Dermis blood vessel endothelial cell (primary cell): ENCODE measurements at places on chromosomes 13 and 19. TPM values are rescaled to one million over a fixed set of nuclear protein-coding genes. Genes with fewer than 3 reads are reported as not detected.

Gene ZNF793
- 1.1 and 1.2 TPM in 2 replicates for total RNA-seq

Gene CGB7
- total RNA-seq = not detected in 2 replicates

Gene SLC6A16
- 0.28 and 1.0 TPM in 2 replicates for total RNA-seq

Gene ZNF738
- total RNA-seq = 4.1 and 4.8 TPM in 2 replicates

Gene CERS4
- total RNA-seq = 15.4 and 23.3 TPM in 2 replicates

Gene ETV2
- 0.09 and 0.17 TPM in 2 replicates for total RNA-seq

Gene SLC46A3
- 3.6 and 4.6 TPM in 2 replicates for total RNA-seq

Gene ERICH6B
- total RNA-seq = not detected in 2 replicates

Gene ZNF548
- total RNA-seq = 13.3 and 16.0 TPM in 2 replicates

Gene LILRA6
- not detected in 2 replicates for total RNA-seq

Gene PSMC4
- 95.3 and 145 TPM in 2 replicates for total RNA-seq

Gene RFPL4A
- 0.14 and 0.51 TPM in 2 replicates for total RNA-seq

Gene LHFPL6
- 62.8 and 67.4 TPM in 2 replicates for total RNA-seq

Gene ZNF211
- total RNA-seq = 9.9 and 11.2 TPM in 2 replicates

Gene DMKN
- 0.34 TPM in 1 of 2 replicates, not detected in the other for total RNA-seq

Gene KLK4
- total RNA-seq = not detected in 2 replicates

Gene KASH5
- total RNA-seq = not detected in 2 replicates

Gene ALDH16A1
- total RNA-seq = 55.3 and 82.5 TPM in 2 replicates

Gene TNNT1
- 0.60 and 1.7 TPM in 2 replicates for total RNA-seq

Gene NLRP7
- total RNA-seq = under 0.01 TPM in 1 of 2 replicates, not detected in the other

Gene F10
- total RNA-seq = not detected in 2 replicates

Gene RETN
- total RNA-seq = not detected in 2 replicates

Gene COG3
- total RNA-seq = 33.4 and 34.5 TPM in 2 replicates

Gene FAM83E
- total RNA-seq = 0.51 TPM in 1 of 2 replicates, not detected in the other

Gene TTC9B
- not detected in 2 replicates for total RNA-seq

Gene TEX29
- 0.14 and 0.85 TPM in 2 replicates for total RNA-seq

Gene DENND1C
- not detected in 2 replicates for total RNA-seq

Gene SLC1A6
- total RNA-seq = not detected in 2 replicates

Gene FXYD1
- not detected in 2 replicates for total RNA-seq
